ENCODE measurements at places on chromosomes 5 and 9. TPM values are rescaled to one million over a fixed set of nuclear protein-coding genes. Genes with fewer than 3 reads are reported as not detected.

- no peak for DNase-seq
Observed at GRCh38 chr9:127835991-127836516, 18.4 kb downstream of the ENG start.

DNA sequence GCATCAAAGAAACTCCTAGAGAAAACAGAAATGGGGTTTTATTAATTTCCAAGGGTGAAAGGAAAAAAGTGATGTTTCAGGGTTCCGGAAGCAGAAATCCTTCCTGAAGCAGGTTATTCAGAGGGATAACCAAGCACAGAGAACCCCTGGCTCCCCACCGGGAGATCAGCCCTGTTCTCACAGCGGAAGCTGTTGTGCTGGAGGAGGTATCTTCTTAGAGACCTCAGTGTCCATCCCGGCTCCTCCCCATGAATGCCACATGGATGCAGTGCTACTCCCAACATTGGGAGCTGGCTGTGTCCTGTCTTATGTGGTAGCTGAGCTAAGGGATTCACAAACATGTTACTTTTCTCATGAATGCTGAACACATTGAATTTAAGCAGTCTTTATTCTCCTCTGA is 80.9 kb upstream of the IRX2 start:
- no peak for DNase-seq

DNA sequence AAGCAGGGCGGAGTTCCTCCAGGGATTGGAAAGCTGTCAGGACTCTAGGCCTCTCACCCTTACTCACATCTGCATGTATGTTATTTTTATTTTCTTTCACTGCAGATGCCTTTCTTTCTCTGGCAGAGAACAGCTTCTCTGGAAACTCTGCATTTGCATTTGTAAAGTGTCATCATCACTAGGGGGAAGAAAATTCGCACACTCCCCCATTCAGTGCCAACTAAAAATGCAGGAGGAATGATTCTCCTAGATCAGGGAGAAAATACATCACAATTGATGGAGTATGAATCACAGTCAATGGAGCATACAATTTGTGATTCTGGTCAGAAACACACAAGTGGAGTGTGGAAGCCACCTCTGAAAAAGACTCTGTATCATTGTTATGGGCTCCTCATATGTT is 351.4 kb upstream of the FTMT start:
- no peak for DNase-seq

ENTREP1 gene
- 41.9 TPM for polyA plus RNA-seq

DNA sequence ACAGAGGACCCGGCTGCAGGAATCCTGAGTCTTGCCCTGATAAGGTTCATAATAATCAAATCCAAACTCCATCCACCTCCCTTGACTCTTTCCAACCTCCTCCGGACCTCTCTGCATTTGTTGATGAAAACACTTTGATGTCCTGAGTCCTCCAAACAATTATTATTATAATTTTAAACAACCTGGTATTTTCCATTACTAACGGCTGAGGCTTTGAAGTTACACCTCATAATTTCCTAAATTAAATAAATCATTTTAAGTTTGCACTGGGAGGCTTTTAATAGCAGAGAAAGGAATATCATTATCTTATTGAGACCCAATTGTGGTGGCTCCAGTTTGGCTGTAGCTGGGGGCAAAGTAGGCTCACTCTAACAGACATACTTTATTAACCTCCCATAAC is 9.5 kb downstream of the MSX2 start:
- no peak for DNase-seq

- DNase-seq, result no peak
Observed at GRCh38 chr9:1210954-1211353, 160.8 kb downstream of the DMRT2 start.

SLC36A3 gene
- not detected for polyA plus RNA-seq
